Peyer's patch (tissue), 4 donors: ENCODE measurements at places on chromosomes 4 and X.

DNA sequence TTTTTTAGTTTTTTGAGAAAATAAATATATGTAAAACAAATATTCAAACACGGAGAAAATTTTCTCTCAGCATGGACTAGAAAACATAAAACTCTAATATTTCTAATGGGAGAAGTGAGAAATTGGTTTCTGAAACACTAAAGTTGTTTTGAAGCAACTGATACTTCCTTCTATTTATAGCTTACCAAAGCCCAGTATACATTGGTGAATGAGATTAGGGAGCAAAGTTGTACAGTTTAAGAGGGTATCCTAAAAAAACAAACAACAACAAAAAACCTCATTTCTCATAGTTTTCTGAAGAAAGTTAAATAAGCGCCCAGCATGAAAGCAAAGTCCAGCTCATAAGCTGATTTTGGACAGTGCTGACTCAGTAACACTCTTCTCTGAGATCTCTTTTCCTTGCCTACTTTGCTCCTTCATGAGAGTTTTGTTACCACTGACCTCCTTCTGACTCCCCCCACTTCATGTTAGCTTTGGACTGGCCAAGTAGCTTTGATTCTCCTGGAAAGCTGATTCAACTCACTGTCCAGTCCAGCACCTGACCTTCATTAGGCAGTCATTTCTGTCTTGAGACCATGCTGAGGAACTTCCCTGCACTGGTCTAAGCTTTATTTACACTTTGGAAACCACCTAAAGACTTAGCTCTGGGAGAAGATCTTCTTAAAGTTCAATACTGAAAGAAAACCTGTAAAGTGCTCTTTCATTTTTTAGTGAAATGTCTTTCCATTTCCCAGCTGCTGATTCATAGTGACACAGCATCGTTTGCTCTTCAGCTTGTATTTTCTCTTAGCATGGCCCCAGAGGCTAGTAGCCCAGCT, 21.8 kb upstream of the P2RY10 start:
- no peak for DNase-seq
- H3K36me3 ChIP-seq, result no peaks in the 10 kb centered on the region
- H3K27ac ChIP-seq, result no peak overlapping the region
- no peaks in the 10 kb centered on the region for H3K4me1 ChIP-seq
- H3K4me3 ChIP-seq, result no peak overlapping the region
- H3K27me3 ChIP-seq, result no peaks in the 10 kb centered on the region

DNA sequence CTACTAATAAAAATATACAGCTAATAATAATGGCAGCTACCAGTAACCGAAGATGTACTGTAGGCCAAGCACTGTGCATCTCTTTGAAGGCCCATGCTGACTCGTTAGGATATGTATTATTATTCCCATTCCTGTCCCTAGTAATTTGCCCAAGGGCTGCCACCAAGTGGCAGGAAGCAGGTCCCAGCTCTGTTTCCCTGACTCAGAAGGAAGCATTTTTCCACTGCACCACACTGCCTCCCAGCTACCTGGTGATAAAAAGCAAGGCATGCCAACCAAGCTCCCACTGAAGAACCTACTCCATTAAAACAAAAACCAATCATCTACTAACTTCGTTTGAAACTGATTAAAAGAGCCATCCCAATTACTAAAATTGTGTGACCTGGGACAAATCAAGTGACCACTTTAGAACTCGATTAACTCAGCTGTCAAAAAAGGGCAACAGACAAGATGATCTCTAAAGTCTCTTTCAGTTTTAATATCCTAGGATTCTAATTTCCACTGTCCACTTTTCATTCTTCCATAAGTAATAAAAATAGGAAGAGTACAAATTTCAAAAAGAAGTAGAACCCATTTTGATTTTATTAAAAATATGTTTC, 24.3 kb upstream of the PGM2 start:
- H3K36me3 ChIP-seq, result no peaks in the 10 kb centered on the region
- H3K4me1 ChIP-seq, result no peaks in the 10 kb centered on the region
- H3K27ac ChIP-seq, result no peak overlapping the region
- no peaks in the 10 kb centered on the region for H3K27me3 ChIP-seq

GRCh38 chr4:93201471-93202096, 627.0 kb upstream of the ATOH1 start:
- H3K36me3 ChIP-seq, result no peaks in the 10 kb centered on the region
- no peak overlapping the region for H3K4me3 ChIP-seq
- no peaks in the 10 kb centered on the region for H3K4me1 ChIP-seq
- H3K27ac ChIP-seq, result no peak overlapping the region
- DNase-seq, result no peak

DNA sequence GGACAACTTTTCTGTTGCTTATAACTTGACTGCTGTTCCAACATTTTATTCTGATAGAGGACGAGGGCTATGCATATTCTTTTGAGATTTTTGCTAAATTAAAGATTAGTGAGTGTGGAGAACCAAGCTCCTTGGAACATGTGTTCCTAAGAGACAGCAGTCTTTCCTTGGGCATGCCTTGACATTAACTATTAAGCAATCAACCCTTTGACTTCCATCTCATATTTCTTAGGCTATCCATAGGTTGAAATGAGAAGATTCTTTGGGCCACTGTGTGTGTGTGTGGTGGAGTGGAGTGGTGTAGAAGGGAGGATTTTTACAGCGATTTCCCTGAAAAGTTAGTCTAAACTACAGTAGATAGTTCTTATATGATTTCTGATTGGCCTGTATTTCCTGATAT, 127.4 kb upstream of the POF1B start:
- H3K36me3 ChIP-seq, result no peaks in the 10 kb centered on the region
- H3K27me3 ChIP-seq, result no peaks in the 10 kb centered on the region
- no peak overlapping the region for H3K4me3 ChIP-seq
- no peak for DNase-seq

GRCh38 chrX:18753631-18754030, 46.2 kb downstream of the PPEF1 start:
- no peaks in the 10 kb centered on the region for H3K27me3 ChIP-seq
- no peak overlapping the region for H3K4me3 ChIP-seq
- no peak for DNase-seq
